ENCODE measurements at places on chromosomes 6 and 20.

GRCh38 chr6:97312241-97312640, 29.2 kb upstream of the MMS22L start:
- DNase-seq = no peak

GRCh38 chr20:46627234-46627633, 24.0 kb downstream of the SLC13A3 start:
- no peak for DNase-seq

GRCh38 chr20:16803965-16804792, 56.0 kb downstream of the OTOR start:
- DNase-seq = peak; percentile 43

DNA sequence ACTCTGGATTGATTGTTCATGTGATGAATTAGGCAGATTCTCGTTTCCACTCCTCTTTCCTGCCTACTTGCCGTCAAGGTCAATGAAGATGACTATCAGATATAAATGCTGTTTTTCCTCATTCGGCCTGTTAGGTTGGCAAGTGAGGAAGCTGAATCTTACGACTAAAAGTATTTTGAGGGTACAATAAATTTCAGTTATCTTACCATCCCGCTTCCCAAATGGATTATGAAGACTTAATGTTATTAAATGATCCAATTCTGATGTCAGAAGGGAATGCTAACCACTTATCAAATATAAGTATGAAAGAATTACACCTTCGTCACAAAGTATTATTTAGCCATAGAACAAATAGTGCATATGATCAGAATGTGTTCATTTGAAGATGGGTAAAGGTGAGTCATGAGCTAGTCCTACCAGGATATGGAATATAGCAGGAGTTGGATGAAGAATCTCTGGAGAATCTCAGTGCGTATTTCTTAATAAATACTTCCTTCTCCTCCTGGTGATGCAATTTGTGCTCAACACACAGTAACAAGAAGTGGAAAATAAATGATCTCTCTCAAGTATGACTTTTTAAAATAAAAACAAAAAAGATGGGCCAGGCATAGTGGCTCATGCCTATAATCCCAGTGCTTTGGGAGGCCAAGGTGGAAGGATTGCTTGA, 4.6 kb downstream of the GPLD1 start:
- DNase-seq = no peak

GRCh38 chr20:45821947-45822346, 5.2 kb downstream of the TNNC2 start:
- no peak for DNase-seq

DNA sequence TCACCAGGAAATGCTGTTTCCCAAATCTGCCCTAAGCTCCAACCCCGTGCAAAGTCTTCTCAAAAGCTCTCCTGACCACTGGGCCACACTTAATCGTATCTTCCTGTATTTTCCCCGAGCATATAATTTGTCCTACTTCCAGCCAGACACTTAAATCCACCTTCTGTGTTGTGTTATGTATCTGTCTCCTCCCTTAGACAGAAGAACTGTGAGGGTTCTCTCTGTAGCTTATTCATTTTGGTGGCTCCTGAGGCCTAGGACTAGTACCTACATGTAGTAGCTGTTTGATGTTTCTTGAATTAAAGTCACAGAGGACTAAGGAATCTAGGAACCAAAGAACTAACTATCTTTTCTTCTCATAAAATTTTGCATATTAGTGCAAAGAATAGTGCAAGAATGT, 292.6 kb downstream of the ALDH8A1 start:
- DNase-seq = no peak

- no peak for DNase-seq
Measured at GRCh38 chr20:63738687-63739129, 868 bp upstream of the SLC2A4RG start.

DNA sequence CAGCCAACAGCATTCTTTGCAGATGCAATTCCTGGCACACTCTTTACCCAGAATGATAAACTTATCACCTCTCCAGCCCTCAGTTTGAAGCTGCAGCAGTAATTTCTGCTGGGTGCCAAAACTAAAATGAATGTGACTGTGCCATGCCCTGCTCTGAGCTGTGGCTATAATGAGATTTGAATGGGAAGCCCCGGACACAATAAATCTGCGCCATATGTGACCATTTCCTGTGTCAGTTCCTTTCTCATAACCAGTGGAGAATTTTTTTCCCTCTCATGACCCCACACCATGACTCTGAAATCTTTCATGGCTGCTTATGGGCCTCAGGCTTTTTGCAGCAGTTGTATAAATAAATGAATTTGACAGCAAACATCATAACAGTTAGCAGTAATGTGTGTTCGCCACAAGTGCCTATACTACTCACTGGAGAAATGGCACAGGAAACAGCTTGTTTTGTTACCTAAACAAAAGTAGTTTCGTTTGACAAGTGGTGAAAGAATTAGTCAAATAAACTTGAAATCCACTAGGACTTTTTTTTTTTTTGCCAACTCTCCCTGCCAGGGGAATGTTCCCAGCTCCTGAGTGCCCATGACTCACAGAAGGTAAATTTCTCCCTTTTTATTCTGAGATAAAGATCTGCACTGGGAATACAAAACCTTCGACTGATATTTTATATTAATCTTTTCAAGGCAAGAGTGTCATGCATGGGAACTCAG, 408.4 kb downstream of the PKHD1 start:
- DNase-seq = no peak

DNA sequence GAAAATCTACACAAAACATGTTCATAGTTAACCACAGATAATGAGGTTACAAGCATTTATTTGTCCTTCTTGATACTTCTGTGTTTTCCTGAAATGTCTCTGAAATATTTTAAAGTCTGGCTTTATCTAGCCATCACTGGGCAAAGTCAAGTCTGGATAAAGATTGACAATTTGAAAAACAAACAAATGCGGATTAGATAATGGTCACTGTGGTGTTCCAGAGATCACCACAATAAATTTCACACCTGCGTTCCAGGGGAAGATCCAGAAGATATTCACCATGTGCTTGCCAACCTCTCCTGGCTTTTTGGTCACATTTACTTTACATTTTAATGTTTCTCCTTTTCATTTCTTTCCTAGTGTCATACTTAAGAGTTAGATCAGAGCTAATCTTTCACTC, 109.7 kb upstream of the CCDC28A start:
- no peak for DNase-seq

DNA sequence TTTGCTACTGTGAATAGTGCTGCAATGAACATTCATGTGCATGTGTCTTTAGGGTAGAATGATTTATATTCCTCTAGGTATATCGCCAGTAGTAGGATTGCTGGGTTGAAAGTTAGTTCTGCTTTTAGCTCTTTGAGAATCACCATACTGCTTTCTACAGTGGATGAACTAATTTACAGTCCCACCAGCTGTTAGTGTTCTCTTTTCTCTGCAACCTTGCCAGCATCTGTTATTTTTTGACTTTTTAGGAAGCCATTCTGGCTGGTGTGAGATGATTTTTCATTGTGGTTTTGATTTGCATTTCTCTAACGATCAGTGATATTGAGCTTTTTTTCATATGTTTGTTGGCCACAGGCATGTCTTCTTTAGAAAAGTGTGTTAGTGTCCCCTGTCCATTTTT, 40.0 kb downstream of the PLG start:
- DNase-seq = no peak

GRCh38 chr6:7175462-7175861, 67.7 kb downstream of the RREB1 start:
- DNase-seq = no peak

GRCh38 chr20:57759724-57760123, 49.9 kb upstream of the PMEPA1 start:
- no peak for DNase-seq

DNA sequence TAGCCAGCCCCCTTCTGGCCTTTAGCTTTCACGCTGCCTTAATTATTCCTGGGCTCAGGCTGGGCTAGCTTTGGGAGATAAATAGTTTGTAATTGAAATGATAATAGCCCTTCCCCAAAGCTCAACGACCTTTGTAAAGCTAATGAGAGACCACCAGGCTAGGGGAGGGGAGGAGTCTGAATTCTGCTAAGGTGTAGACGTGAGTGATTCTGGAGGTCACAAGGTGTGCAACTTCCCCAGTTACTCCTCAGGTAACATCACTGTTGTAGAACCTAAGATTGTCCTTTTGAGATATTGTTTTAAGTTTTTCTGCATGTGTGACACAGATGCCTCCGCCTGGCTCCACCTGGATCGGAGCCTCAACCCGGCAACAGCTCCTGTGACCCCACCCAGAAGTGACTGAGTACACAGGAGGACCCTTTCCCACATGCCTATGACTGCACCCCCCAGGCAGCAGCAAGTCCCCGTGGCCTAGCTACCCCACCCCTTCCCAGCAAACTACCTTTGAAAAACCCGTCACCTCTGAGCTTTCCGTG, 5.8 kb upstream of the GPR31 start:
- DNase-seq = no peak

DNA sequence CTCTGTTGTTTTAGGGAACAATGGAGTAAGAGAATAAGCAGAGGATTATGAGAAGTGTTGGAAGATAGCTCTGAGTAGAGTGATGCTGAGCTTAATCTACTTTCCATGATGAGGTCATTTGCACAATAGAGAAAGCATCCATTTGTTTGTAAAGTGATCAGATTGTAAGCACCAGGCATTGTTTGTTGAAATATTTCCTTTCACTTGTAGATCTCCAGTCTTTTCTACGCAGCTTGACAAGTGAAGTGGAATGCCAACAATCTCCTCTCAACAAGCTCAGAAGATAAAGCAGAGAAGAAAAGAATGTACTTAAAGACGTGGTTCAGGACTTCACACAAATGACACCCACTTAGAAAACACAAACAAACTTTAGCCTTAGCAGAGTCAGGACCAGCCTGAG, 80.1 kb upstream of the MARCKS start:
- no peak for DNase-seq

DNA sequence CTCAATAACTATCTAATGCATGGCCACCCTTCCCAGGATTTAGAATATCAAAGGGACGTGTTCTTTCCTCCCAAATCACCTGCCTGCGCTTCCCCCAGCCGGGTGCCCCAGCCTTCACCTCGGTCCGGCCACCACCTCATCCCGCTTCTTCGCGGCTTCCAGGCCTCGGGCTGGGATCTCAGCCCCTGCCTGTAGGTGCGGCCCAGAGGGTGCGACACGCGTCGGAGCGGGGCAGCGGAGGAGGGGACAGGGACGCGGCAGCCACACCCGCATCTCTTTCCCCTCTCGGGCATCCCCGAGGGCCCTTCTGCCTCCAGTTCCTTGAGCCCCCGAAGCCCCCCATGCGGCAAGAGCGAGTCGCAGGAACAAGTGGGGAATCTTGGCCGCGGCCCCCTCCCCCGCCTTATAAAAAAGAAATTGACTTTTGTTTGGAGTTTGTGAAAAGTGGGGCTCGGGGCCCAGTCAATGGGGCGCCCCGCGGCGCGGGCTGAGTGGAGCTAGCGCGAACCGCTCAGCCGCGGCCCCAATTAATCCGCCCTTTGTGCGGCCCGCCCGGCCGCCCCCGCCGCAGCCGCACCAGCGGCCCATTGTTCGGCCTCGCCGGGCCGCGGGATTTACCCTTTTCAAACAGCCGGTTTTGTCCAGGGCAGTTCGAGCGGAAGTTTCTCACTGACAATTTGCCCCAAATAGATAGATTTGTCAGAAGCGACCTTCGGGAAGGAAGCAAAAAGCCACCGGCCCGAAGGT, 8.4 kb upstream of the NR2E1 start:
- DNase-seq = no peak

DNA sequence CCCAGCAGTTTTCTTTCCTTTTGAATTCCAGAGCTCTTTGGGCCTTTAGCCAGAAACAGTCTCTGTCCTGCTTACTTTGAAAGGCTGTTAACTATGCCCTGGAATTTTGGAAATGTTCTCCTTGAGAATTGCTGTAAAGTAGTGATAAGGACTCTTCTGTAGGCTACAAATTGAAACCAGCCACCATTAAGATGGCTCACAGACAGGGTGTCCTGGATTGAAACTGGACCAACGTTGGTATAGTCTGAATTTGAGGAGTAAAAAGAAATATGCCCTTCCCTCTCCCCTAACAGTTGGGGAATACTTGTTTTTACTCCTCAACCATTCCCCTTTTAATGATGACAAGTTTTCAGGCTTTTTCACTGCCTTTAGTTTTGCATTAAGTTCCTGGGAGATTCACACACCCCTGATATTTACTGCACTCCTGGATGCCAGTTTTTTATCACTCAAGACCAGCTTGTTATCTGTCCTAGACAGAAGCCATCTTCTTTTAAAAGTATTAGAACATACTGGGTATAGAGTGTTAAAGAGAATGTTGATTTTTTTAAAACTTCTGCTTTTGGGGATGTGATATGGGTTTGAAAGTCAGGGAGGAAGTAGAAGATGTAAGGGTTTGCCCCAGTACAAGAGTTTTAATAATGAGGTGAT, 21.9 kb downstream of the TOP1 start:
- peak; percentile 72 for DNase-seq

- DNase-seq = no peak
Measured at GRCh38 chr6:36145495-36145894, 15.2 kb downstream of the MAPK13 start.
